ENCODE measurements at places on chromosomes 12 and 14.
A peak's percentile ranks its signal among the peaks of the same experiment; 100 is the strongest.

GRCh38 chr14:92800012-92800411 is 5.9 kb downstream of the GOLGA5 start:
- DNase-seq, result no peak

GRCh38 chr14:61533513-61534255 is 161.6 kb upstream of the HIF1A start:
- DNase-seq, result no peak

DNA sequence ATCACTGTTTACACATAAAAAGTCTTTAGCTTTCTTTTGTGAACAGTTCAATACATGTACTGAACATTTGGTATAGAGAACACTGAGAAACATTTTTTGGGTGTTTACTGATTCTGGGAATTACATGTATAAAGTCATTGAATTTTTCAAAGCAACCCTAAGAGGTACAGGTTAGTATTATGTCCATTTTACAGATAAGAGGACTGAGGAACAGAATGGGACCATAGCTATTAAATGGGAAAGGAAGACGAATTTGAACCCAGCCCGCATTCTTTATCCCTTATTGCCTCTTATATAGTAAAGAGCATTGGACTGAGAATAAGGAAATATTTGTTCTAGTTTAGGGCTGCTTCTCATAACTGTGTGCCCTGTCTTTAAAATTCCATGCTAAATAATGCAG is 889 bp upstream of the KANSL2 start:
- no peak for DNase-seq

DNA sequence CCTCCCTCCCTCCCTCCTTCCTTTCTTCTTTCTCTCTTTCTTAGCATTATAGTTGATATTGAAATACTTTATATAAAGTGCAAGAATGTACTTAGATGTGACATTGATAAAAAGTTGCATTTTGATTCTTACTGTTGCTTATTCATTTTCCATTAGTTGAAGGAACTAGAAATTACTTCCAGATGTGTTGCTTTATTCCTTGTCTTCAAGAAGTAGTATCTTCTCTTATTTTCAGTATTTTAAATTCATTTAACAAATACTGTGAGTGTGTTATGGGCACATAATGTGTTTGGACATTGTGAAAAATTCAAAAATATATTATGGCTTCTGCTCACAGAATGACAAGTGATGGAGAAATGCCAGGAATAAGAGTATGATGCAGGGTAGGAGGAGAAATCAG is 45.6 kb downstream of the TRMT5 start:
- no peak for DNase-seq

DNA sequence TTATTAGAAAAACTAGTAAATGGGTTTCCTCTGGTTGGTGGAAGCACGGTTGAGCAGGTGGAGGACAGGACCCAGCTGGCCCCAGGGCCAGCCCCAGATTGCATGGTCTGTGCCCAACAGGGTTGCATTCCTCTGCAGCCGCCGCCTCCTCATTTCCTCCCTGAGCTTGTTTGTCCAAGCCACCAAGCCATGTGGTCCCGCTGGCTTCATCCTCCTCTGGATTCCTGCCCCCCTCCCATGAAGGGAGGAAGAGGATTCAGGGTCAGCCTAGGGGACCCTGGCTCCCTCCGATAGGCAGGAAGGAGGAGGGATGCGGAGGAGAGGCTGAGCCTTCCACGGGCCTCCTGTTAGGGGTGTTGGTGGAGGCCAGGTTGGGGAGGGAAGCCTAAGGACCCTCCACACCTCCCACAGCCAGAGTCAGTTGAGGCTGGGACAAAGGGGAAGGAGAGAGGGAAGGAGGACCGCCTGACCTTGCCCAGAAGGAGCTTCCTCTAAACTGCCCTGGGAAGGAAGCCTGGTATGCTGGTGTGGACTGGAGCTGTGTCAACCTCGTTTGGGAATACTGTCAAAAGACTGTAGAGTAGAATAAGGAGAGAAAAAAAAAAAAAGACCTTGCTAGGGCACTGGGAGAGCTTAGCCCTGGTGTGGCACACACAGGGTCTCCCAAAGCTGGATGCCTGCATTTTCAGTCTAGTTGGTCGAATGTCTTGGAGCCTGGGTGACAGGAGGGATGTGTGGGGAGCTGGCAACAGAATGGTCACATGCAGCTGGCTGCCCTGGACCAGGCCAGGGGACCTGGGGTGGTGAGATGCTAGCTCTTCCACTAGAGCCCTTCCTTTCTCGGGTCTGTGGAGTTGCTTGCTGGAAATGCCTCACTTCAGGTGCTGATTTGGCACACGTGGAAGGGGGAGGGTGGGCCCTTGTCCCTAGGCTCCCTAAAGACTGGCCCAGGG is 42.4 kb downstream of the PLEKHG3 start:
- DNase-seq, result no peak

DNA sequence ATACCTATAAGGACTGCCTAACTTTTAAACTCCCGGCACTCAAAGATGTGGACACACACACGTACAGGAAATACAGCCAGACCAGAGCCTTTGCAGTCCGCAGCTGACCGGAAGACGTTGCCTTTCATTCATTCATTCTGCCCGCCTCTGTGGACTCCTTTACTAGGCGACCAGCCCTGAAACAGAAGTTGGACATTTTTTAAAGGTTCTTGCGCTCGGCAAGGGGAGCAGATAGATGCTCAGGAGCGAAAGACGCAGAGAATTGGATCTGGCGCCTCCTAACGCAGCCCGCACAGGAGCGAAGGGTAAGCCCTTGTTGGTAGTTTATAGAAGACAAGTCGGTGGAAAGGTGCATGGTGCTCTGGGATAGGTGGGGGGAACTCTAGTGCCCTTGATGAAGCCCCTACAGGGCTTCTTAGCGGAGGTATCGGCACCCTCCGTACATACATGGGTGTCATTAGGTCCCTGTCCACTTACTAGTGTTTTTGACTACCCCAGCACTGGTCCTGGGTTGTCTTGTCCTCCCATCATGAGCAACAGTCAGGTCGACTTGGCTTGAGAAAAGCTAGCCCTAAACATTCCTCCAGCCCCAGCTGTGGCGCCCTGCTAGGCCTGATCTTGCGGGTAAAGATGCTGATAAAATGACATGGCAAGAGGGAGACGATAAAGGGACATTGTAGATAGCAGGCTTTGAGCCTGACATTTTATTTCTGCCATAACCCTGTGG is at the start of gene KDM2B:
KDM2B (minus strand) TSS at position 65 of the 727 bp plus-strand sequence. CDS start 112 bp downstream, outside the sequence.
- no peak for DNase-seq

- DNase-seq, result no peak
These were observed 36.3 kb upstream of the CDK17 start for GRCh38 chr12:96436366-96437170.

DNA sequence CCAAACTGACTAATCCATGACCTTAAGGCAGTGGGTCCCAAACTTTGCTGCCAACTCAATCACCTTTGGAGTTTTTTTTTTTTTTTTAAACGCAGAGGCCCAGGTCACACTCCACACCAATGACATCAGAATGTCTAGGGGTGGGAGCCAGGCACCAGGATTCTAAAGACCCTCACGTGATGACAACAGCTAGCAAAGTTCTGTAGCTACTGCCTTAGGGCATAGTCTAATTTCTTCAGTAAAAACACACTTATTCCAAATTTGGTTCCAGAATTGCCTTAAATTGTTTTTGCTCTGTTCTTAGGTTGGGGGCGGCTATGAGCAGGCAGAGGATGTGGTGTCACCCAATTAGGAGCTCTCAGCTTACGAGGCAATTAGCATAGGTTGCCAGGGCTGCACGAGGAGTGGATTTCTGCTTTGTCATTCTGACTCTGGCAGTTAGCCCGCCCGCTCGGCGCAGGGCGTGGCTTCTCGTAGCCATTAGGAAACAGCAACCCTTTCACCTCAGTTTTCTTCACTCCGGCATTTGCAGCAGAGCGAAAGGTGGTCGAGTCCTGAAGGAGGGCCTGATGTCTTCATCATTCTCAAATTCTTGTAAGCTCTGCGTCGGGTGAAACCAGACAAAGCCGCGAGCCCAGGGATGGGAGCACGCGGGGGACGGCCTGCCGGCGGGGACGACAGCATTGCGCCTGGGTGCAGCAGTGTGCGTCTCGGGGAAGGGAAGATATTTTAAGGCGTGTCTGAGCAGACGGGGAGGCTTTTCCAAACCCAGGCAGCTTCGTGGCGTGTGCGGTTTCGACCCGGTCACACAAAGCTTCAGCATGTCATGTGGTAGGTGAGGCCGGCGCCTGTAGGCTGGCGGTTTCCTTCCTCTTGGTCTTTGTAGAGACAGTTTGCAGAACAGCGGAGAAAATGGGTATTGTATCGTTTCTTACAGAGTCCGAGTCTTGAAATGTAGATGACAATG is 16.7 kb upstream of the EID3 start:
- DNase-seq, result peak; percentile 93

- no peak for DNase-seq
These were observed 32.7 kb downstream of the VCPKMT start for GRCh38 chr14:50083467-50084337.

- DNase-seq, result no peak
These were observed 59.4 kb downstream of the GARIN6 start for GRCh38 chr12:99706736-99707473.

DNA sequence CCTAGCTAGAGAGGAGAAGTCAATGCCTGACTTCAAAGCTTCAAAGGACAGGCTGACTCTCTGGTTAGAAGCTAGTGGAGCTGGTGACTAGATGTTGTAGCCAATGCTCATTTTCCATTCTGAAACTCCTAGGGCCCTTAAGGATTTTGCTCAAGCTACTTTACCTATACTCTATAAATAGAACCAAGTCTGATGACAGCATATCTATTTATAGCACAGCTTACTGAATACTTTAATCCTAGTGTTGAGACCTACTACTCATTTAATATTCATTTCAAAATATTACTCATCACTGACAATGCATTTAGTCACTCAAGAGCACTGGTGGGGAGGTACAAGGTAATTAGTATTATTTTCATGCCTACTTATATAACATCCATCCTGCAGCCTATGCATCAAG is 137.2 kb upstream of the PELI2 start:
- DNase-seq, result no peak

- DNase-seq, result no peak
These were observed 46.2 kb upstream of the GRIP1 start for GRCh38 chr12:66725031-66725430.

- DNase-seq, result no peak
These were observed 126.4 kb downstream of the DUSP6 start for GRCh38 chr12:89225808-89226411.

GRCh38 chr14:104778694-104779331 is 16.7 kb downstream of the AKT1 start:
- no peak for DNase-seq

DNA sequence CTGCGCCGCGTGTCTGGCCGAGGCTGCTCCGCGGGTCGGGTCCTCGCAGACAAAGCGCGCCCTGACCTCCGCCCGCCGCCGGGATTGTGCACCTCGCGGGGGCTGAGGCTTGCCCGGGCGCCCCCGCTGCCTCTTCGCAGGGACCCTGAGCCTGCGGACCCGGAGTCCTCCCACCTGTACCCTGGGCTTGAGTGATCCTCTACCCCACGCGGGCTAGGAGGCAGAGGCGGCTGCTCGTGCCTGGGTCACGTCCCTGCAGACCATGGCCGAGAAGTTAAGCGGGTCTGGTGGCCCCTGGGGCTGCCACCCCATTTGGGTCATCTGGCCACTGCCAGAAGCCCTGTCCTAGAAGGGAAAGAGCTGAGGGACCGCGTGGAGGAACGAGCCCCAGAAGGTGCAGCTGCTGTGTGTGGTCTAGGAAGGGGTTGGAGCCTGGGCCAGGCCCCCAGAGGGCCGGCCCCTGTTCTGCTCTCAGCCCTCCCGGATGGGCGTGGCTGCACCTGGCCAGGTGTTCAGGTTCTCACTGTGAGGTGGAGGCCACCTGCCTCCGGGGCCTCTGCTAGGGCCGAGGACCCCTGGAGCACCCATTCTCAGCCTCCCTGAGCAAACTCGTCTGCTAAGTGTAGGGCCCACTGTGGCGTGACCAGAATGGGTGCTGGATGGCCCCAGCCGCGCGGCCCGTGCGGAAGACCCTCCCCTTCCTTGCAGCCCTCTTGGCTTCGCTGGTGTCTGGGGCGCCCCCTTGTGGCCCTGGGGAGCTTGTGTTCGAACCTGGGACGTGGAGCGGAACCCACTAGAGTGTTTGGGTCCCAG is 49.6 kb downstream of the LRCOL1 start:
- DNase-seq, result peak; percentile 61

GRCh38 chr12:85424581-85425348 is 144.7 kb downstream of the ALX1 start:
- DNase-seq, result peak; percentile 15

- no peak for DNase-seq
These were observed 23.2 kb upstream of the MTHFD1 start for GRCh38 chr14:64364907-64365306.

DNA sequence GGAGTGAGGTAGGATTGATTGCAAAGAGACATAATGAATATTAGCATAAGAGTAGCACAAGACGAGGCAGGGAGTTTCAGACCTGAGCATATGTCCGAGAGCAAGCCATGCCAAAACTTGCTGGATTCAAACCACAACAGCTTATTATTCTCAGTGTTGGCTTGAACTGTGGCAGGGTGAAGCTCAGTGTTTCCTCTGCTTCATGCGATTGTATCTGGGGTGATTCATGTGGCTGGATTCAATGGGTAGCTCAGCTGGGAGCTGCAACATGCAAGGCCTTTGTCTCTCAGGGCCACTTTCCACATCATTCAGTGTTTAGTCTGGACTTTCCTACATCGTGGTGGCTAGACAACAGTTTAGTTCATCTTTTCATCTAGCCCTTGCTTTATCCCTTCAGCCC is 22.1 kb upstream of the E2F7 start:
- DNase-seq, result no peak

- no peak for DNase-seq
These were observed 13.2 kb upstream of the LIMA1 start for GRCh38 chr12:50296554-50296953.

- DNase-seq, result no peak
These were observed 230.8 kb upstream of the NAV3 start for GRCh38 chr12:77599782-77600467.

DNA sequence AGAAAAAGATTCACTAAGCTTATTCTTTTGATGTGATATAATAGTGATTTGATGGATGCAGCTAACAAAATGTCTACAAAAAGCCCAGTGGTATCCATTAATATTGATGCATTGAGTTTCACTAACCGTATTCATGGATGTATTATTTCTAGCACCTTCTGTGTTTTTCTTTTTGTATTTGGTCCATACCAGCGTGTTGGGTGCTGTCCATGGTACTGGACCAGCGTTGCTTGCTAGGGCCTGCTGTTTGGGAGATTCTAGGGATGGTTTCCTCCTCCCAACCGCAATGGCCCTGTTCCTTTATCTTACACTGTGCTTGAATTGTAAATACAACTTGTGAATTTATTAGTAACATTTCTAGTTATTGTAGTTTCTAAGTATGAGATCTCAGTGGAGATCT is 31.7 kb downstream of the ANO4 start:
- no peak for DNase-seq

GRCh38 chr12:19491863-19492262 is 52.6 kb downstream of the AEBP2 start:
- no peak for DNase-seq

DNA sequence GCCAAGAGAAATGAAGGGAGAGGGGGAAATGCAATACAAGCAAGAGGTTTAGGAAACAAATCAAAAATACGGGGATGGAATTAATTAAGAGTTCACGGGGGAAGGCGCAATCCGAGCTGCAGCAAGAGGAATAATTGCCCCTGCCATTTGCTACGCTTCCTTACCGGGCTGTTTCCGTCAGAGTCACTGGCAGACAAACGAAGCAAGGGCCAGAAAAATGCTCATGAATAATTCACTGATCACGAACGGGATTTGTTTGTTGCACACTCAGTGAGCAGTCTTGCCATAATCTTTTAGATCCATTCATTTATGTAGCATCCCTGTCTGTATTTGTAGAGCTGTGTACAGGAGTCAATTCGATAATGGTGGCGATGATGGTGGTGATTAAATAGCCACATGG is 39.0 kb downstream of the PLXNC1 start:
- DNase-seq, result no peak
